NCI-H526 treated with DMSO at 0.1 percent for 48 hours (cell line): ENCODE measurements at places on chromosomes 2 and 18.
A peak's percentile ranks its signal among the peaks of the same experiment; 100 is the strongest.

GRCh38 chr2:39118786-39119499, 1.9 kb downstream of the SOS1 start:
- DNase-seq = no peak

DNA sequence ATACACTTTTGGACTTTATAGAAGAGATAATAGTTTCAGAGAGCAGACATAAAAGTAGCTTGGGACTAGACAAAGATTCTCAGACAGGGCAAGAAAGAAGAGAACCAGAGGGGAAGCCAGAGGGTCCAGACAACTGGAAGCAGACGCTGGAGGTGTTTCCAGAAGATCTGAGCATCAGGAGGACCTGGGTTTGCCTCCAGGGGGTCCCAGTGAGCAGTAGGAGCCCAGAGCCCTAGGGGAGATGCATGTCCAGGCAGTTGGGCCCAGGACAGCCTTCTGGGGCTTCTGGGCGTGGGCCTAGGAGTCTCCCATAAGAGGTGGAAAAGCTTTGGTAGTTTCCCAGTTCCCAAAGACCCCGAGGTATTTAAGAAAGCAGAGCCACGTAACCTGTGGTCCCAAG, 251.2 kb upstream of the ID2 start:
- no peak for DNase-seq

- no peak for DNase-seq
Measured at GRCh38 chr18:34901299-34901698, 139.9 kb upstream of the MAPRE2 start.

DNA sequence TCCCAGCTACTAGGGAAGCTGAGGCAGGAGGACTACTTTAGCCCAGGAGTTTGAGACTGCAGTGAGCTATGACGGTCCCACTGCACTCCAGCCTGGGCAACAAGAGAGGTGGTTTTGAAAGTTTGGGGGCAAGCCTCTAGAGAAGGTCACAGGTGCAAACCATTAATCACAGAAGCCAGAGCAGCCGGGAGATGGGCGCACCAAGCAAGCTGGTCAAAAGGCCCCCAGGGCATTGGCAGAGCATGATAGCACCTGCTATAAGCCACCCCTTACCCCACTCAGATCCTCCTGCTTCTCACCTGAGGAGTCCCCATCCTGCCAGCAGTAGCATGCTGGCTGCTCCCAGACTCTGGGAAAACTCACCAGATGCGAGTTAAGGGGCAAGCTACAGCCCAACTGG, 116.1 kb upstream of the RAB12 start:
- DNase-seq = no peak

GRCh38 chr18:74454279-74454751, 2.8 kb downstream of the DIPK1C start:
- DNase-seq = no peak

- no peak for DNase-seq
Measured at GRCh38 chr2:40513201-40513600, 61.3 kb upstream of the SLC8A1 start.

DNA sequence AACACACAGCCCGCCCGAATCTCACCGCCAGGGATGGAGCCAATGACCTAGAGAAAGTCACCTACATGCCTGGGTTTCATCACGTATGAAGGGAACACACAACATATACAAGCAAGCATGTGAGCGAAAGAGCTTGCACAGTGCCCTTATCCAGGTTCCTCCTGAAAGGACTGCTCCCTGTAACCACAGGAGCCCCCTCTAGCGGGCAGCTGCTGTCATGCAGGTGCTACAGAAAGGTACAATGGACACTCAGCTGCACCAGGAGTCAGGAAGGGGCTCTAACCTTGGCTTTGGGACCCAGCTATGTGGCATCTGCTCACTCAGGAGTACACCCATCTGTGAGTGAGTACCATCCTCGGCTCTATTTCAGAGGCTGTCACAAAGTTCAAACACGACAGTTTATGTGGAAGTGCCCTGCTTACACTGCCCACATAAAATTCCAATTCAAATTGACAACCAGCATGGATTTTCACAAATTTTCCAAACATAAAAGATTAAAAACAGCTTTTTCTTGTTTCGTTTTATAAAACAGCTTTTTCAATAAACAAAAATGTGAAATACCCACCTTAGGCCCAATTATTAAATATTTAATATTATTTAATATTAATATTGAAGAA, 3.5 kb downstream of the NDUFA10 start:
- peak; percentile 52 for DNase-seq

DNA sequence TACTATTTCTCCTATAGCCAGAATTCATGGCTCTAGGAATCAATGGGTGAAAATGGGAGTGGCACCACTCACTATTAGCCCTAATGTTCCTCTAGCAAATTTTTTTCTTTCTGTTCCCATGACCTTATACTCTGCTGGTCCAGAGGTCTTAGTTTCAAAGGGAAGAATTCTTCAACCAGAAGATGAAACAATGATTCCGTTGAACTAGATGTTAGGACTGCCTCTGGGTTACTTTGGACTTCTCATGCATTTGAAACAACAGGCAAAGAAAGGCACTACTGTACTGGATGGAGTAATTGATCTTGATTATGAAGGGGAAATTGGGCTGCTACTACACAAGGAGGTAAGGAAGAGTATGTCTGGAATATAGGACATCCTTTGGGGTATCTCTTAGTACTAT, 18.6 kb upstream of the ADCYAP1 start:
- DNase-seq = no peak
